ENCODE measurements at places on chromosomes 11 and 22.

GRCh38 chr11:77201370-77201769 lies 73.3 kb downstream of the MYO7A start:
- DNase-seq: no peak

DNA sequence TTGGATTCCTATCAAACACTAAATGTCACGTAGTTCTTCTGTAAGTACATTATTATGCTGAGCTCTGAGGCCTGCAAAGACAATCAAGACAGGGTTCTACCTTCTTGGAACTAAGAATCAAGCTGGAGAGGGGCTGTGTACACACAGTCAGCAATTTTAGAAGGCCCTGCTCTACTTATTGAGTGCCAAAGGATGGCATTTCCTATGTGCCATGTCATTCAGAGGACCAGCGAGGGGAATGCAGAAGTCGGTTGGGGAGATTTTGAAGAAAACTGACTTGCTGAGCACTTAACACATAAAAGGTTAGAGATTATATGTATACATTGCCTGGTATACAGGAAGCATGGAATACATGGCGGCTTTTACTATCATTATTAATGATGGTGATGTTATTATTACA lies 5.3 kb downstream of the SLC37A2 start:
- no peak for DNase-seq

DNA sequence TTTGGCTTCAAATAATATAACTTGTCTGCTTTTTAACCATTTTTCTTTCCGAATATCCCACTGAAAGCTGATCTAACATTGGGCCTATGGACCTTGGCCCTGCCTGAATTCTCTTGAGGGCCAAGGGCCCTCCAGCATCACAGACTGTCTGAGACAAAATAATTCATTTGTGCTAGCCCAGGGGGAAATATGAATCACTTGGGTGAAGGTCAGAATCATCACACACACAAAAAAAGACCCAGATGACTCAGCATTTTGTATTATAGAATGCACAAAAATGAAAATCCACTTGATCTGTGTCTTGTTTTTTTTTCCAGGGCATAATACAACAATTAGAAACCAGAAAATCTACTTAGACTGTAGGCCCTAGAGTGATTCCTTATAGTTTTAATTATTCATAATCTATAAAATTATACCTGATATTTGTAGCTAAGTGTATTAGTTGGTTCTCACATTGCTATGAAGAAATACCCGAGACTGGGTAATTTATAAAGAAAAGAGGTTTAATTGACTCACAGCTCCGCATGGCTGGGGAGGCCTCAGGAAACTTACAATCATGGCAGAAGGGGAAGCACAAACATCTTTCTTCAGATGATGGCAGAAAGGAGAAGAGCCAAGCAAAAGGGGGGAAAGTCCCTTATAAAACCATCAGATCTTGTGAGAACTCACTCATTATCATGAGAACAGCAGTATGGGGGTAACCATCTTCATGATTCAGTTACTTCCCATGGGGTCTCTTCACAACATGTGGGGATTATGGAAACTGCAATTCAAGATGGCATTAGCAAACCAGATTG lies 15.6 kb upstream of the RDX start:
- peak; percentile 48 for DNase-seq

- no peak for DNase-seq
Measured at GRCh38 chr11:84289381-84289906, 1003.3 kb upstream of the CCDC90B start.

DNA sequence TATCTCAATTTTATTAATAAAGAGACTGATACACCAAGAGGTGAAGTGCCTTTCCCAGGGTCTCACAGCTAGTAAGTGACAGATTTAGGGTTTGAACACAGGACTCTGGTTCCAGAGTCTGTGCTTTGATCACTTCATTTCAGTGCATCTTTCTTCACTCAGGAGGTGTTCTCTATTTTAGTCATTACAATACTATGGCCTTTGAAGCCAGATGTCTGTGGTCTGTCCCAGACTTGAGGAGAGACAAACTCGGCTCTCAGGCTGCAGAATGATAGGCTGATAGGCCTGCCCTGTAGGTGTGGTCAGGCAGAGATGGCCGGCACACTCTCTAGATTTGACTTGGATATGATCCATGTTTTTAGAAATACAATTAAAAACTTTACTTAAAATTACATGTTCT lies 478.5 kb upstream of the CCDC90B start:
- DNase-seq: no peak

- DNase-seq: no peak
Measured at GRCh38 chr22:35349368-35349703, 31.6 kb upstream of the HMOX1 start.

DNA sequence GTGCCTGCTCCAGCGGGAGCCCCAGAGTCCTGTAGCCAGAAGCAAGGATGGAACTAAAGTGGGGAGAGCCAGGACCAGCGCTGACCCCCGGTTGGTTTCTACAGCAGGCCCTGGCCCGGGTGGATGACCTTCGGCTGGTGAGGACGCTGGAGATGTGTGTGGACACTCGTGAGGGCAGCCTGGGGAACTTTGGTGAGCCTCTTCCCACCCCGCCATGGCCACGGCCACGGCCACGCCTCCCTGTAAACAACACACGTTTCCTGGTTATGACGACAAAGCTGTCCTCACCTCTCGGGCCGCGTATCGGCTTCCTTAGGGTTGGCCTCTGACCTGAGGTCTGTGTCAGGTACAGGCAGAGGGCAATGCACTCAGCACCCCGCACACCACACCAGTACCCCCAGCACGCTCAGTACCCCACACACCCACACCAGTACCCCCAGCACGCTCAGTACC lies 4.1 kb downstream of the LRRC56 start:
- no peak for DNase-seq

DNA sequence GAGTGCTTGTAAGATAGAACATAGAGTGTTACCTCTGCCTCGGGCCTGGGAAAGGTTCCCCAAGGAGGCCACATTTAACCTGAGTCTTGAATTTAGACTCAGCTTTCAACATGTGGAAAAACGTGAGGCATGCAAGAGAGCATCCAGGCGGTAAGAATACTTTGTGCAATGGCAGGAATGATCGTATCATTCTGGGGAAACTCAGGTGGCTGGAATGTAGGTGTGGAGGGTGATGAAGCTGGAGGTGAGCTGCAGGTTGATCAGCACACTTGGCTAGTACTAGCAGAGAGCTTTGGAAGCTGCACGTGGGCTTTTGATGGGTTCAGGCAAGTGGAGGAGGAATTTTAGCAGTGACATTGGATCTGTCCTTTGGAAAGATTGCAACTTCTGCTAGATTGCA lies 270.3 kb upstream of the RAG2 start:
- DNase-seq: no peak

- DNase-seq: no peak
Measured at GRCh38 chr22:48222742-48223487, 1460.5 kb downstream of the TBC1D22A start.

GRCh38 chr11:95305705-95306104 lies 74.7 kb upstream of the SESN3 start:
- no peak for DNase-seq

GRCh38 chr11:115891581-115891980 lies 387.4 kb upstream of the CADM1 start:
- no peak for DNase-seq

DNA sequence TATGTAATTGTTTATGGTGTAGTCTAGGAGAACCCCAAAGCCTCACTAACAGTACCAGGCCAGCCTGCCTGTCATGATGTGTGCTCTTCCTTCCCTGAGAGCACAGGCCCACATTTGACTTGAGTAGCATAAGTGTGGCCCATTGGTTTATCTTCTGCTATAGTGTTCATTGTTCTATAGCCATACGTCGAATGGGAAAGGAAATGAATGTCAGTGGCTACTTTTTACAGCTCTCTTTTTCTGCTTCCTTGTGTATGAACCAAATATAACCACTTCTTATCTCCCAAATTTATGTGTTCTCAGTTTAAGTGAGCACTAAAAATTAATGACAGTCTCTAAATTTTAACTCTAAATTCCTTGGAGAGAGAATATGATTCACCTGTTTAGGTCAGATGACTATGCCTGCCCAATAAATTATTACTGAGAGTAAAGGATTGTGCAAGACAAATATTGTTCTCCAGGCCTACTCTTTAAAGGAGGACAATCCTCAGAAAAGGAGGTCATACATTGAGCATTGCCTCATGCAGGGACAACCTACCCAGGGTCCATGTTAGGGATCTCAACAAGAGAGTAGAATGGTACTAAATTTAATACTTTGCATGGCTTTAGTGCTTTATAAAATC lies 222.9 kb upstream of the ARHGAP20 start:
- no peak for DNase-seq

DNA sequence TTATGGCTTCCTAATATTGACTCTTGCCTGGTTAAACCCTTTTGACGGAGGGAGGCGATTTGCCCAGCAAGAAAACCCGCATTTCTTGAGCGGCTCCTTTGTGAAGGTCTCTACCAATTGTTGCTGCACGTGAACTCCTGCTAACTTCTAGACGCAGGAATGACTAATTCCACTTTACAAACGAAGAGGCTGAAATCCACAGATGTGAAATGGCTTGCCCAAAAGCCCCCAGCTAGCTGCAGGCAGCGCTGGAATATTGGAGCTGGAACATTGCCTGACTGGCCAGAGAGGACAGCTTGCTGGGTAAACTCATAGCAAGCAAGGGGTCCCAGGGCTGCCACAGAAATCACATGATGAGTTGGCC lies 542 bp downstream of the GCAT start:
- DNase-seq: peak; percentile 46

- no peak for DNase-seq
Measured at GRCh38 chr11:116727990-116728389, 44.8 kb downstream of the BUD13 start.

GRCh38 chr11:14248580-14248981 lies 110.4 kb downstream of the RRAS2 start:
- DNase-seq: no peak

DNA sequence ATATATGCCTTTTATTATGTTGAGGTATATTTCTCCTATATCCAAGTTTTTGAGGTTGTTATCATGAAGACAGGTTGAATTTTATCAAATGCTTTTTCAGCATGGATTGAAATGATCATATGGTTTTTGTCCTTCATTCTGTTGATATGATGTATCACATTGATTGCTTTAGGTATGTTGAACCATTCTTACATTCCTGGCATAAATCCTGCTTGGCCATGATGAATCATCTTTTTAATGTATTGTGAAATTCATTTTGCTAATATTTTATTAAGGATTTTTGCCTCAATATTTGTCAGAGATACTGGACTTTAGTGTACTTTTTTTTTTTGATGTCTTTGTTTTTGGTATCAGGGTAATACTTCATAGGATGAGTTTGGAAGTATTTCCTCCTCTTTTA lies 283.8 kb upstream of the C11orf87 start:
- DNase-seq: no peak

DNA sequence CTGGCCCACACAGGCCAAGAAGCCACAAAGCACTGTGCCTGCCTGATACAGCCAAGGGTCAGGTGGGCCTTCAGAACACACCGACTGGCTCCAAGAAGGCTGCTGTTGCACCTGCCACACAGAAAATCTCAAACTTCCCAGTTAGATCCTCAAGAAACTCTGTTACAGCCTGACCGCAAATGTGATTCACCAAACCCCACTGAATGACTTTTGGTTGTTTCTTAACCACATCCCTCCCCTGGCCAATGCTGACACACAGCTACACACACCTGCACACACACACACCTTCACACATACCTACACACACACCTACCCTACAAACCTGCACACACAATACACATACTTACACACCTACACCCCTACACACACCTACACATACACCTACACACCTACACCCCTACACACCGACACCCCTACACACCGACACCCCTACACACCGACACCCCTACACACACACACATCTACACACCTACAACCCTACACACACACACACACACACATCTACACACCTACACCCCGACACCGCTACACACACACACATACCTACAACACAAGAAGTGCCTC lies 31.5 kb downstream of the CDKN1C start:
- no peak for DNase-seq

- no peak for DNase-seq
Measured at GRCh38 chr11:3949125-3949524, 93.7 kb downstream of the STIM1 start.

DNA sequence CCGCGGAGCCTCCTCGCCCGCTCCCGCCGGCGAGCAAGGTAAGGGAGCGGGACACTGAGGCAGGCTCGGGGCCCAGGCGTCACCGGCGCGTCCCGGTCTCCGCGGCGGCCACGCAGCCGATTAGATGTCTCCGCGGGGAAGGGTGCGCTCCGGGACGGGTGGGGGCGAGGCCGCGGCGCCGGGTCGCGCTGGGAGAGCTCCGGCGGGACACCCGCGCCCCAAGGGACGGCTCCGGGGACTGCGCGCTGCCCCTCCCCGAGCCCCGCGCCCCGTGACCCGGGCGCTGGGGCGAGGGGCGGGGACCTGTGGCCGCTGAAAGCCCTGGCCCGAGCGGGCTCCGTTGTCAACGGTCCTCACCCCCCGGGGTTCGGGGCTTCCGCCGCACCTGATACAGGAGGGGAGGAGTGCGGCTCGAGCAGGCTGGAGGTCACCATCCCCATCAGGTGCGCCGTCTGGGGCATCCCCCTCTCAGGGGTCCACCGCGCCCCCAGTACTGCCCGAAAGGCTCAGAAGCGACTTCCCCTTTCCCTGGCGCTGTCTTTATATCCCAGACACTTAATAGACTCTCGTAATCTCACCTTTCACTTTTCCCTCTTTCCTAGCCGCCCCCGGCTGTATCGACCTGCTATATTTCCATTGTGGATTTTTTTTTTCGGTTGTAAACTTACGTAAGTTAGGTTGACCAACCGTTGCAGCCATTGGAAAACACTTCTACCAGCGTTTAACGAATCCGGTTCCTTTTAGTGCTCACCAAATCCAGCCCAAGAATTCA lies 573 bp downstream of the PPFIA1 start:
- DNase-seq: peak; percentile 56

DNA sequence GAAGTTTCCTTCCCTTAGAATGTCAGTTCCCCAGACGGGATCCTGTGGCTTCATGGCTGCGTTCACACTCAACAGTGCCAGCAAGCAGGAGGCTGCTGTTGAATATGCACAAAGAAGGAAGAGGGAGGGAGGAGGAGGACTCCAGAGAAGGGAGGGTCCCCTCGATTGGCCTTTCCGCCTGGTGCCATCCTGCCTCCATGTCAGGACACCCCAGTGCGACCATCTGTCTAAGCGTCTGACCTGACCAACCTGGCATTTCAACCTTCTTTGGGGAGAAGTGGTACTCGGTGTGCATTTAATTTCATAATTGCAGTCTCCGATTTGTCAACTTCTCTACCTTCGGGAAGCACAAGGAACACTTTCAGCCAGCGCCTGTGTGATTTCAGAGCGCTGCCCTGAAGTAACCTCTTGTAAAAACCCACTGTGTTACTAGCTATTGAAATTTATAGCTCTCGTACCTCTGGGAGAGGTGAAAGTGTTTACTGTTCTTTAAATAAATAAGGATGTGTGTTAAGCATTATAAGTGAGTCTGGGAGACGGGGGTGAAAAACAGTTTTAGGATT lies 1491.9 kb downstream of the TBC1D22A start:
- no peak for DNase-seq

DNA sequence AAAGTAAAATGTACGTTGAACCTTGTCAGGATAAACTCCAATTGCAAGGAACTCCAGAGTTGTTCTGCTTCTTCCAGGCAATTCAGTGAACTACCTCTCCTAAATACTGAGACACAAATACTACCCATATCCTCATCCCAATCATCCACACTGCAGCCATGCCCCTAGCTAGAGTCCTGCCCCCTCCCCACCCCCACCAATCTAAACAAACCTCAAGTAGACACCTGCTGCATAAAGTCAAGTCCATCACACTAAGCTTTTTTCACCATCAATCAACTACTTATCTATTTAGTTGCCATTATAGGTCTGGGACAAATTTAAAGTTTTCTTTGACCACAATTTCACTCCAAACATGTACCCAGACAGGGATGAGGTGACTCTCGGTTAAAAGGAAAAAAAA lies 93.2 kb upstream of the APOA1 start:
- DNase-seq: no peak

- DNase-seq: no peak
Measured at GRCh38 chr11:108975641-108976071, 310.8 kb downstream of the DDX10 start.

Measured in HFFc6 (cell line).